CD8-positive, alpha-beta T cell (primary cell): ENCODE measurements at places on chromosomes 1 and 21.

DNA sequence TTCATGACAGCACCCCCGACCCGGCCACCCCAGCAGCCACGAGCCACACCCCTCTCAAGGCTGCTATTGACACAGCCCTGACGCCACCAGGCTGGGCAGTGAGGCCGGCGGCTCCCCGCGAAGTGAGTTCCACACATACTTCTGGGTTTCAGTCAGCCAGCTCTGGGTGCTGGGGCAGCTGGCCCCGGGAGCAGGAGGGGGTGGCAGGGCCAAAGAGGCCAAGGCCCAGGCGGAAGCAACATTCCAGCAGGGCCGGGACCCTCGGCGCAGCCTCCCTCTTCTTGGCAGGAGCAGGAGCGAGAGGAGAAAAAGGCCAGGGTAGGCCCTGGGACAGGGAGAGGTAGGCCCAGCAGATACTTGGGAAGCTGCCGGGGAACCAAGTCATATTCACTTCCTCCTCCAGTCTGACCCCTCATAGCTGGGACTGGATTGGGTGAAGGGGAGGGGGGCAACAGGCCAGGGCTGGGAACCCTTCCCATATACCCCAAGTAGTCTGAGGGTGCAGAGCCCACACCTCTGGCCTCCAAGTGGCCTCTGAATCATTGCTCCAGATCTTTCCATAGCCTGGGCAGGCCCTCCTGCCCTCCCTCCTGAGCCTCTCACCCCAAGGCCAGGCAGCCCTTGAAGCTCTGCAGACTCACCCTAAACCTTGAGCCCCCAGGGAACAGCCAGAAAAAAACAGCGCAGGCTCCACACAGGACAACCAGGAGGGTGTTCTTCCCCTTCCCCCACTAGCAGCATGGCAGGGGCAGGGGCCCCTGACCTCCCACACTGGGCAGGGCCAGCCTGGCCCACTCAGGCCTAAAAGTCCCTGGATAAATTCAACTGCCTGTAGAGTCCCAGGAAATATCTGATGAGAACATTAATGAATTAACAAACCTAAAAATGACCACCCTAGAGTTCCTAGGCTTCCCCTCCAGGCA lies 5.7 kb downstream of the HSPG2 start:
- no peak for DNase-seq

- DNase-seq: no peak
Measured at GRCh38 chr1:42876009-42876408, 29.6 kb downstream of the ZNF691 start.

DNA sequence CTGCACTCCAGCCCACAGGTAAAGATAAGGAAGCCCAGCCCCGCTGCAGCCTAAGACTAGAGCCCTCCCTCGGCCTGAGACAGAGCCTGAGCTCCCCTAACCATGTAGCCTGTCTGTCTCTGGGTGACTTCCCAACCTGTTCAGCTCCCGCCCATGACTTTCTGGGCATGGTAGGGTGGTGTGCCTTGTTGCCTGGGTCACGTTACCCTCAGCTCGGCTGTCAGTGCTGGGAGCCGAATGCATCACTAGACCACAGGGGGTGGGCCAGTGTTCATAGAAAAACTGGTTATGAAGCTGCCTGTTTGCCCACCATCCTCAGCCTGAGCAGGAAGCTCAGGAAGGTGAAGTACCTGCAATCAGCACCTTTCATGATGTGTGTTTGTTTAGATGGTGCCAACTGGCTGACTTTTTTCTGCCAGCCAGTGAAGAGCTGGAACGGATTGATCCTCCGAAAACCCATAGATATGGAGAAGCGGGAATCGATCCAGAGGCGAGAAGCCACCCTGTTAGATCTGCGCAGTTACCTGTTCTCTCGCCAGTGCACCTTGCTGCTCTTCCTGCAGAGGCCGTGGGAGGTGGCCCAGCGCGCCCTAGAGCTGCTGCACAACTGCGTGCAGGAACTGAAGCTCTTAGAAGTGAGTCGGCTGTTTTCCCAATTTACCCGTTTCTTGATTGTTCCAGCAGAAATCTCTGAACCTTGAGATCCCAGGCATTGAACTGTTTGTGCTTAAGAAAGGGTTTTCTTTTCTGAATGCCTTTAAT lies 43.9 kb upstream of the PWP2 start:
- DNase-seq: no peak

DNA sequence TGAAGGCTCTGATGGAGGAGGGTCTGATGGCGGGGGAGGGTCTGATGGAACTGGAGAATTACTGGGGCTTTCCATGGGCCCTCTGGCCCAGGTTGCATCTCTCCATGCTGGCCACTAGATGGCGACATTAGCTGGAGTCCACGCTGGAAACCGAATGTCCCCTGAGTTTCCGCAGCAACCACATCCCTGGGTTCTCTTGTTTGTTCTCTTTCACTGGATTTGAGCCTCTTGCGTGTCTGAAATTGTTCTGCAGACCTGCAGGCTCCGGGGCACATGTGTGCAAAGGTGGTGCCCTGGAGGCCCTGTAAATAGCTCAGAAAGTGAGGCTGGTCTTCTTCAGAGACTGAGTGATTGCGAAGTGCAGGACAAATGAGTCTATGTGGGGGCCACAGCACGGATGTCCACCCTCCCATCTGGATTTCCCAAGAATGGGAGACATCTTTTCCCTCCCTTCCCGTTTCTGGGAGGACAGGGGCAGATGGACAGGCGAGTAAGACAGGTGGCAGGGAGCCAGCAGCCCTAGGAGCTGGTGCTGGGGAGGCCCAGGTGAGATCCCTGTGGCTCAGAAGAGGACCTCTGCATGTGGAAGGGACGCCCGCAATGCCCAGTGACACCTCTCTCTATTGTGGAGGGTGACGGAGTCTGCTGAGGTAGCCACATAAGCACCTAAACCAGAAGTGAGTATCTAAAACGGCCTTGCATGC lies 73.2 kb upstream of the ABCG1 start:
- DNase-seq: peak; percentile 76

- DNase-seq: no peak
Measured at GRCh38 chr1:218772575-218772974, 401.1 kb upstream of the LYPLAL1 start.

DNA sequence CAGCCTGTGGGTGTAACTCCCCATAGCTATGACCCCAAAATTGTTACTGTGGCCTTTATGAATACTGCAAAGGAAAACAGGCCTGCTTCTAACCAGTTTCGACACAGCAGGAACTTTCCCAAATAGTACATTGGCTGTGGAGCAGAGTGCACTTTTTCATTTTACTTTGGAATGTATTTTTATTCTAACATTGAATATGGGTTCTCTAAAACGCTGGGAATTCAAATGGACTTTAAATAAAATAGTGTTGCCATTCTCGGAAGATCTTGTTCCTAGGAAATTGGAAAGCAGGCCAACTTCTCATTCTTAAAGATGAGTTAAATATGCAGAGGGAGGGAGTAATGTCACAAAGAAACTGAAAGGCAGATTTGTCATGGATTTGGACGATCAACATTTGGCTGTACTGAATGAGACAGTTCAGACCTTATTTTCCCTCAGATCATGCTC lies 39.6 kb upstream of the ARHGAP29 start:
- DNase-seq: no peak

GRCh38 chr1:242824435-242824834 lies 299.9 kb upstream of the PLD5 start:
- DNase-seq: no peak

DNA sequence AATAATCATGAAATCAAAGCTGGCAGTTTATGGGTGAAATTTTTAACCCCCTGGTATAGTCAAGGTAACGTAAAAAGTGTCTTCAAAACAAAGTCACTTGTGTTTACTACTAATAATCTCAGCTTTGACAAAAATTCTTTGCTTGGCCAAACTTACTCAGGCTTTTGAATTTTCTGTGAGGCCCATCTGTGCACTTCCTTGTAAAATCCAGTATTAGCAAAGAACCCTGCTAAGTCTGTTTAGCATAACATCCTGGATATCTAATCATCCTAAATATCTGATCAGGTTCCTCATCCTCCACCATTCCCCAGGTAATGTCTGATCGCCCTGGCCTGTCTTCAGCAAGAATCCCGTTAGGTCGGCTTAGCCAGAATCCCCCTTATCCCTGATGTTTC lies 3.0 kb downstream of the LYST start:
- DNase-seq: no peak

DNA sequence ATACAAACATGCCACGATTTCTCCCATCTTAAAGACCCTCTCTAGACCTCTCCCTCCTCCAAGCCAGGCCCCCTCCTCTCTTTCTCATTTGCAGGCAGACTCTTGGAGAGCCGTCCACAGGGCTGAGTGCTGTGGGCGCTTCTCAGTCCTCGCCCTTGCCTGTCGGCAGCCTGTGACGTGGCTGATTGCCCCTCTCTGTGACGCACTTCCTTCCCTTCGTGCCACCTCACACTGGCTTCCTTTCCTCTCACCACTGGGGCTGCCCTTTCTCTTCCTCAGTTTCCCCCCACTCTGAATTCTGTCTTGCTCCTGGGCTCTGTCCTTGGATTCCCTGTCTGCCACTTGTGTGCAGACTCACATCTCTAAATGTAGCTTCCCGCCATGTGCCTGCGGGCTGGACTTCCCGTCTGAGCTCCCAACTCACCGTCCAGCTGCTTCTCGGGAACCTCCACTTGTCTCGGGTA lies 227.2 kb downstream of the CAMTA1 start:
- no peak for DNase-seq

GRCh38 chr1:213332491-213332890 lies 281.4 kb downstream of the RPS6KC1 start:
- no peak for DNase-seq

- peak; percentile 22 for DNase-seq
Measured at GRCh38 chr1:181061891-181062835, 26.3 kb upstream of the IER5 start.

- DNase-seq: no peak
Measured at GRCh38 chr1:51329443-51330325, 678 bp downstream of the TTC39A start.

GRCh38 chr1:171207377-171207776 lies 22.3 kb downstream of the FMO2 start:
- no peak for DNase-seq

DNA sequence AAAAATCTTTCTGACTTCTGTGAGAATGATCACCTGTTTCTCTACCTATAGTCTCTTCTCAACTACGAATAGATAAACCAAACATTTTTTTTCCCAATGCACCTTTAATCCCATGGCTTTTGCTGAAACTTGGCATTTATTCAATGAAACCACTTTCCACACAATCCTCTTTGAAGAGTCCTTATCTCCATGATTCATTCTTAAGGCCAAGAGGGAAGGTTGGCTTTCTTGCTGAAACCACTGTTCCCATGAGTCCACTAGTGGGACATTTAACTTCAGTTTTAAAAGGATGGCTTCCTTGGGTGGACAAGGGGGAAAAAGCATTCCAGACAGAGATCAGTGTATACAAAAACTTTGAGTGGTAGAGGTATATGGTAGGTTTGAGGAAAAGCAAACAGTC lies 73.6 kb downstream of the CRB1 start:
- no peak for DNase-seq

DNA sequence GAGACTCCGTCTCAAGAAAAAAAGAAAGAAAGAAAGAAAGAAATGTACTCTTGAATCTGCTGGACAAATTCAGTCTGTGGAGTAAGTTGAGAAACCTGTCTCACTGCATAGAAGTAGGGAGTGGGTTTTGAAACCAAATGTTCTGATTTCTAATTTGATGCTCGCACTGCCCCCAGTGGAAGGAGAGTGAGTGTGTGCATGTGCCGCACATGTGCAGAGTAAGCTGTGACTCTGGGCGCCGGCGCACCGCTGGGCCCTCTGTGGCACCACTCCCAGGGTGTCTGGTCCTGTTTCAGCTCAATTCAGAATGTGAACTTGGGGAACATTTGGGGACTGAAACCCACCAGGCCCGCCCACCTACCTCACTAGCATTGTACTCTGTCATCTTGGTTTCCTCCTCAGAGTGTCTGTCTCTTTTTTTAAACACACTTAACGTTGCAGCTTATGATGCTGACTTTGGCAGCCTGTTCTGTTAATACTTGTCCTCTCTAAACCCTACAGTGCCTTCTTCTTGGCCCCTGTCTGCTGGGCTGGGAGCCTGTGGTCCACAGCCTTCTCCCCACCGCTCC lies 104.6 kb downstream of the CACNA1E start:
- no peak for DNase-seq

GRCh38 chr1:51897699-51898031 lies 19.1 kb upstream of the NRDC start:
- no peak for DNase-seq

DNA sequence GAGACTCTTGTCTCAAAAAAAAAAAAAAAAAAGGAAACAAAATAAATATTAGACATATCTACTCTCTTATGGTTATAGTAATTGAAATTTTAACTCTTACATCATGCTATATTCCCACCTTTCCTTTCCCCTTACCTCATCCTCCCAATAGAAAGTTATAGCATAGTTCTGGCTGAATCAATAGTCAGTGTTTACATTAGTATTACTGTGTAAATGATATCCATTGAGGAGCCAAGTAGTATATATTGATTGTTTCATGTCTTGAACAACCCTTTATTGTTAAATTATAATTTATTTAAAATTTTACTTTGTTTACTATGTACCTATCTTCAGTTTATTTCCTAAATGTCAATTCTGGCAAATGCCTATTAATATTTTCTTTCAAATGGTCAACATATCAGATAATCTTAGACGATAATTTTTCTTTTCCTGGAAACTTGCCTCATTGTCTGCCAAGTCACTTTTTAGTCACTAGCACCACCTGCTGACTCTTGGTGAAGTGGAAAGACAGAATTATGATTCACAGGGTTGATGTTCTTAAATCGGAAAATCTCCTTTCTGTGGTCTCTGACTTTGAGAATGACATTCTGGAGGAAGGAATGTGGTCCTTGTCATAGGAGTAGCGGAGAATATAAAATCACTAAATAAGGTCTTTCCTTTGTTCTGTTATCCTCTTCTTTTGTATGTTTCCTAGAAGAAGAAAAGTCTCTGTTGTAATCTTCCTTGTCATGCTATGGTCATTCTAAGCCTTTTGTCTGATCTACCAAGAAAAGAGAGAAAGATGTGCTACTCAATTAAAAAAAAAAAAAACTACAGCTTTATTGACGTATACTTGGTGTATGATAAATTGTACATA lies 8.6 kb downstream of the HJV start:
- DNase-seq: peak; percentile 40

GRCh38 chr1:7589774-7590425 lies 181.2 kb upstream of the VAMP3 start:
- DNase-seq: no peak

DNA sequence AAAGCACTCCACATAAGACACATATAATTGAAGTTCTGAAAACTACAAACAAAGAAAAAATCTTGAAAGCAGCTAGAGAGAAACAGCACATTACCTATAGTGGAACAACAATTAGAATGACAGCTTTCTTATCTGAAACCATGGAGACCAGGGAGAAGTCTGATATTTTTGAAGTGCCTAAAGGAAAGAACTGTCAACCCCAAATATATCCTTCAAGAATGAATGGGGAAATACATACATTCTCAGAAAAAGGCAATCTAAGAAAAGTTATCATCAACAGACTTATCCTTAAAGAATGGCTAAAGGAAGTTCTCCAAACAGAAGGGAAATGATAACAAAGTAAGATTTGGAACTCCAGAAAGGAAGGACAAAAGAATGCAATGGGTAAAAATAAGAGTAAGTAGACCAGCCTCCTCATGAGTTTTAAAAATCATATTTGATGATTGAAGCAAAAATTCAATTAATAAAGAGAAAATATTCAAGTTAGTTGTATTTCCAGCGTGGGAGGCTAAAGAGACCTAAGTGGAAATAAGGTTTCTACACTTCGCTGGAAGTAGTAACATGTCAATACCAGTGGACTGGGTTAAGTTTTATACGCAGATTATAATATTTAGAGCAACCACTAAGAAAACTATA lies 170.8 kb upstream of the SAMSN1 start:
- DNase-seq: no peak
